ENCODE measurements at places on chromosomes 5 and 9. TPM values are rescaled to one million over a fixed set of nuclear protein-coding genes. Genes with fewer than 3 reads are reported as not detected.

DNA sequence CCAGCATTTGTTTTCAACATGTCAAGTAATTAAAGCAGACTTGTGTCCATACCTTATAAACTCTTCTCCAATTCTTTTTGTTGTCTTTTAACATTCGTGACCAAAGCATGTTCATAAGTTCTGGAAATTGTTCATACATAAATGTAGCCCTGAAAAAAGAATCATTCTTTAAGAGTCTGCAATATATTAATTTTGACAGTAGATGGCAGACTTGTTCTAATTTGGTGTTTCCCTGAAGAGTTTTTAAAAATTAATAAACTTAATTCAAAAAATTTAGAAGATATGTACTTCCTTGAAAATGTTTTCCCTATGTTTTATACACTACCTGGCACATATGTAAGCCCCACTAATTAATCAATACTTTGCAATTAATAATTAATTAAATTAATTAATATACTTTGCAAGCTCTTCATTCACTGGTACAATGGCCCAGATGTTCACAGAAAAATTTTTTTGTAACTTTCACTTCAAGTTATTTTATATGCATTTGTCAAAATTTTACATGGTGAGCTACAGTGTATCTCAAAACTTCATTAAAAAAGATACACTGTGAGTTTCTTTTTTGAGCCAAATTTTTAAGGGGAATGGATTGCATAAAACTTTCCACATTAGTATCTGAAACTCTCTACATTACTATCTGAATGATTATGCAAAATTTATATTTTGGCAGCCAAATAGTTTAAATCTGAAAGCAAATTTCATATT lies 42.1 kb downstream of the CLINT1 start:
- peaks cover 33% of the 10 kb centered on the region for H3K4me1 ChIP-seq
- H3K27ac ChIP-seq: no peak overlapping the region
- H3K27me3 ChIP-seq: no peaks in the 10 kb centered on the region
- peaks cover 4% of the 10 kb centered on the region for H3K36me3 ChIP-seq
- no peak for DNase-seq
- H3K4me3 ChIP-seq: no peak overlapping the region

DNA sequence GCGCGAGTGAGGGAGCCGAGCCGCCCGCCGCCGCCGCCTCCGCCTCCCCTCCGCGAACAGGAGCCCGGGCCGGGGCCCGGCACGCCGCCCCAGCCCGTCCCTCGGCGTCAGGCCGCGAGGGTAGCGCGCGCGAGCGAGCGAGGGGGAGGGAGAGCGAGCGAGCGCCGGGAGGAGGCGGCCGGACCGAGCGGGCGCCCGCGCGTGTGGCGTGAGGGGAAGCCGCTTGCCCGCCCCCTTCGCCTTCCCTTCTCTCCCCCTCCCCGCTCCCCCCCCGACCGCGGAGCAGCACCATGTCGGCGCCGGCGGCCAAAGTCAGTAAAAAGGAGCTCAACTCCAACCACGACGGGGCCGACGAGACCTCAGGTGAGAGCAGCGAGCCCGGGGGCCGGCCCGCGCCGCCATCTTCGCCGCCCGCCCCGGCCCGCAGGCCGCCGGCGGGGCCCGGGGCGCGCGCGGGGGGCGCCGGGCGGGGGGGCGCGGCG lies 312 bp downstream of the SET start:
- H3K4me1 ChIP-seq: peaks cover 34% of the 10 kb centered on the region
- no peak overlapping the region for H3K27ac ChIP-seq
- no peak for DNase-seq

The SPAG8 gene
- 3.3 TPM for total RNA-seq

DNA sequence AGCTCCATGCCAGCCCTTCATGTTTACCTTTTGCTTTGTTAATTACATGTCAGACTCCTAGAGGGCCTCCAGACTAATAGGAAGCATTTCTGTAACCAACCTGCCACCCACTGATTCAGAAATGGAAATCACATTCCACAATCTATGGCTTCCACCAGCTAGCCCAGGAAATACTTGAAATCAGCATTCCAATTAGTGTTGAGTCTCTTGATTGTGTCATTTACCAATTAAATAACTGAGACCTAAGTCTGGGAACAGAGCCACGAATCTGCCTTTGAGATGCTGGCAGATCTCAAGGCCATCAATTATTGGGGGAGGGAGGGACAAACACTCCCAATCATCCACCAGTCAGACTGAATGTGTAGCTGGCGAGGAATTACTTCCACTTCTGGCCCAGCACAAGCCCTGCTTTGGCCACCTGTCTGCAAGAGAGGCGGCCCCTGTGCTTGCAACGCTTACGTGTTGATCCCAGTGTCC lies 27.4 kb upstream of the SAP30L start:
- DNase-seq: no peak
- H3K4me3 ChIP-seq: no peak overlapping the region
- peaks cover 25% of the 10 kb centered on the region for H3K36me3 ChIP-seq
- H3K27ac ChIP-seq: no peak overlapping the region
- H3K27me3 ChIP-seq: no peaks in the 10 kb centered on the region
